ENCODE measurements at places on chromosomes 5 and 9.

- no peak for DNase-seq
Observed at GRCh38 chr9:82124090-82124489, 135.5 kb downstream of the SPATA31D1 start.

GRCh38 chr5:134585966-134586365 is 46.7 kb downstream of the SAR1B start:
- no peak for DNase-seq

- no peak for DNase-seq
Observed at GRCh38 chr9:126216826-126217225, 109.8 kb upstream of the MVB12B start.

GRCh38 chr9:3500044-3500443 is 25.8 kb downstream of the RFX3 start:
- DNase-seq = no peak

DNA sequence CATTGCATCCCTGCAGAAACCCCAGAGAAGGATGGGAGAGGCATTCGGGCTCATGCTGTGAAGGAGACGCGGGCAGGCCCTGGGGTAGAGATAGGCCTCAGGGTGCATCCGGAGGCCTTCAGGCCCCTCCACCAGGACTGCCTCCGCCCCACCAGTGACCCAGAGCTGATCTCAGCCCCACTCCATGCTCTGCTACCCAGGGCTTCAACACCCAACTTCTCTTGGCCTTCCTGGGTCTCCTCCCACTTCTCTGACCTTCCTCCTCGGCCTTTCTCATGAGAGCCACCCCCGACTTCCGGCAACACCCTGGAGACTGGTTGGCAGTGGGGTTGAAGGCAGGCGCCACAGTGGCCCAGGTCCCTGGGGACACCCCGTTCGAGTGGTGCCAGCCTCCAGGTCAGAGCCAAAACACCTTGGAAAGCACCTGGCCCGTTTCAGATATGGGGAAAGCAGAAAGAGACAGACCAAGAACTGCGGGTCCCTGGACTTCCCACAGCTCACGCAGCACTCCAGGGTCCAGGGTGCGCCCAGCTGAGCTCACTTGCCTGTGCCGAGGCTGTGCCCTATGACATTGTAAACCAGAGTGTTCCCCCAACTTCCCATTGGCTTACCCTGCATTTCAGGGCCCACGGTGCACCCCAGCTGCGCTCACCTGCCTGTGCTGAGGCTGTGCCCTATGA is 65.1 kb upstream of the OLFM1 start:
- no peak for DNase-seq

- no peak for DNase-seq
Observed at GRCh38 chr5:172802567-172803176, 31.4 kb upstream of the ERGIC1 start.

- no peak for DNase-seq
Observed at GRCh38 chr9:120966013-120966369, 39.4 kb upstream of the TRAF1 start.

DNA sequence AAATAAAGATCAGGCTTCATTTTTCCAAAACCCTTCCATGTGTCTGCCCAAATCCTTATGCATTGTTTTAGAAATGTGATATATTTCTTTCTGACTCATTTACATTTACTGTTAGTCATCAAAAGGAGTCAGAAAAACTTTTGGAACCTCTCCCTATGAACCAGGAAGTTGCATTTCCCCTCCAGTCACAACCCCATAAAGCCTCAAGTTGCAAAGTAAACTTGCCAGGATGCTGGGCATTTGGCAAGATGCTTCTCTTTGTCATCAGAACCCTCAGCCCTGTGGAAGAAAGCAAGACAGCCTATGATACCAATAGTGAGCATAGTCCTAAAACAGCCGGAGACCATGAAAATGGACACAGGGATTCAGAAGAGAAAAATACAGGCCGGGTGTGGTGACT is 84.2 kb downstream of the MUSK start:
- no peak for DNase-seq

DNA sequence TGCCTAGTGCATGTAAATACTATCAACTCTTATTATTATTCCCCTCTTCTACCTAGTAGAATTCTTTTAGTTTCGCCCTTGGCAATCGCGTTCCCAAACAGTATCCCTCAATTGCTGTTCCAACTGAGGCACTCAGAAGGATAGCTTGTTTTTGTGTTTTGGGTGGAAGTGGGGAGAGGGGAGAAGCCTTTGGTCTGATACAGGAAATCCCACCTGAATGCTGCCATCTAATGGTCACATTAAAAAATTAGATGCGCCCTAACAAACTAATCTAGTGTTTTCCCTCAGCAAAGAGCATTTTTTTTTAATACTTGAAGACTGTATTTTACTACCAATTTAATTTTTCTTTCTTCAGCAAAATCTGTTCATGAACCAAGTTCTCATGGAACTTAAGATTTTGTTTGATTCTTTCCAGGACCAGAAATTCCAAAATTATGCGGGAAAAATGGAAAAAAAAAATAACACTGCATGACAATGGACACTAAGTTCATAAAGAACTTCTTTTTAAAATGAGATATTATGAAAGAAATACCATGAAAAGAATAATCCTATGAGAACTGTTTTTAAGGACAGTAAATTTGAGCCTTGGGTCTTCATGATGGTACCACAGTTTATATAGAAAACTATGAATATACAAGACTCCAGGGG is 22.2 kb upstream of the GLDC start:
- DNase-seq = no peak

DNA sequence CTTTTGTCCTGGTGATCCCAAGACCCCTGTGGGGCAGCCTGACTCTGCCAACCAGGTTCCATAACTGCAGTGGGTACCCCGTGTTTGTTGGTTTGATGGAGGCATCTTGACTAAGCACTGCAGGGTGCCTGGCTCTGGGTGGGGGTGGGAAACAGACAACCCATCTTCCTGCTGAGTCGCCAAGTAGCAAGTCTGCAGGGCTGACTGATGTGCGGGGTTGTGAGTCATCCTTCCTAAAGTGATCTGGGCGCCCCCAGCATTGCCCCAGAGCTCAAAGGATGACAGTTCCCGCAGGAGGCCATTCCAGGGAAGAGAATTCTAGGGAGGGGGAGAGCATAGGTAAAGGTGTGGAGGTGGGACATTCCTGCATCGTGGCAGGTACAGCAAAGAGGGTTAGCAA is 23.5 kb downstream of the DAB2IP start:
- no peak for DNase-seq

GRCh38 chr9:110427497-110428104 is 89.9 kb upstream of the TXNDC8 start:
- DNase-seq = peak; percentile 53

- no peak for DNase-seq
Observed at GRCh38 chr9:69471433-69471832, 146.4 kb downstream of the ENTREP1 start.

GRCh38 chr9:127758843-127759242 is 19.6 kb downstream of the SH2D3C start:
- DNase-seq = no peak

GRCh38 chr5:5888284-5888683 is 465.8 kb downstream of the ICE1 start:
- DNase-seq = no peak

- DNase-seq = no peak
Observed at GRCh38 chr5:13354611-13355010, 589.9 kb downstream of the DNAH5 start.

DNA sequence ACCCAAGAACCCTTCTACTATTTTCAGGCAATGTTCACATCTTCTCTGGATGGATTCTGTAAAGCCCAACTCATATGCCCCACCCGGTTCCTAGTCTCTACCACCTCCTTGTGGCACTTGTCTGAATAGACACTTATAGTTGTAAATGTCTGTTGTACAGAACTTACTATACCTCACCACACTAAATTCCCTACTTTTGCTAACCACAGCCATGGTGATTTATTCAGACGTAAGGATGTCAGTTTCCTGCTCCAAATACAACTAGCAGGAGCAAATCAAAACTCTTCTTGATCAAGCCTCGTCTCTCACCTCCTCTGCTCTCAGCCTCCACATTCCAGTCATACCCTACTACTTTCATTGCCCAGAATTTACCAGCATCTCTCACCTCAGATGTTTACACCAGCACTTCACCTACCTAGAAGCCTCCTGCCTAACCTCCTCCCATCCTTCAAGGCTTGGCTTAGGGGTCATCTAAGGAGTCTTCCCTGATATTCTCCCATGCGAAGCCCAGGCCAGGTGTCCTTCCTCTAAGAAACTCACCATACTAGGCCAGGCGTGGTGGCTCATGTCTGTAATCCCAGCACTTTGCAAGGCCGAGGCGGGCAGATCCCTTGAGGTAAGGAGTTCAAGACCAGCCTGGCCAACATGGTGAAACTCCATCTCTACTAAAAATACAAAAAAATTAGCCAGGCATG is 75.5 kb downstream of the MAPKAP1 start:
- DNase-seq = peak; percentile 36

Data from stimulated activated CD4-positive, alpha-beta T cell treated with anti-CD3 and anti-CD28 coated beads, Interleukin-15, amount 100 ng/mL, for 24 hours (primary cell).